Occipital lobe (tissue), 3 donors: ENCODE measurements at places on chromosomes 11 and 22. TPM values are rescaled to one million over a fixed set of nuclear protein-coding genes. Genes with fewer than 3 reads are reported as not detected.

OR8A1 gene
- not detected for total RNA-seq

GUCD1 gene
- total RNA-seq = 48.7 TPM

CARD18 gene
- total RNA-seq = not detected

TMEM121B gene
- 10.0 TPM for total RNA-seq

MAJIN gene
- total RNA-seq = not detected

TPBGL gene
- total RNA-seq = under 0.01 TPM

SNX32 gene
- total RNA-seq = 7.3 TPM

RAB39A gene
- total RNA-seq = 47.7 TPM

APOBEC3B gene
- total RNA-seq = not detected

GLYATL2 gene
- total RNA-seq = 1.2 TPM

OR8B4 gene
- total RNA-seq = not detected

CASP4 gene
- 1.9 TPM for total RNA-seq

RASD2 gene
- total RNA-seq = 1.1 TPM

SAA4 gene
- not detected for total RNA-seq

TESMIN gene
- 0.94 TPM for total RNA-seq

RGL4 gene
- total RNA-seq = not detected

- DNase-seq = no peak
Measured at GRCh38 chr11:124674571-124674970, 867 bp downstream of the SPA17 start.

- no peak for DNase-seq
Measured at GRCh38 chr11:41400819-41401382, 58.6 kb downstream of the LRRC4C start.

- no peak for DNase-seq
Measured at GRCh38 chr22:29146091-29146560, 59.6 kb upstream of the EMID1 start.

DNA sequence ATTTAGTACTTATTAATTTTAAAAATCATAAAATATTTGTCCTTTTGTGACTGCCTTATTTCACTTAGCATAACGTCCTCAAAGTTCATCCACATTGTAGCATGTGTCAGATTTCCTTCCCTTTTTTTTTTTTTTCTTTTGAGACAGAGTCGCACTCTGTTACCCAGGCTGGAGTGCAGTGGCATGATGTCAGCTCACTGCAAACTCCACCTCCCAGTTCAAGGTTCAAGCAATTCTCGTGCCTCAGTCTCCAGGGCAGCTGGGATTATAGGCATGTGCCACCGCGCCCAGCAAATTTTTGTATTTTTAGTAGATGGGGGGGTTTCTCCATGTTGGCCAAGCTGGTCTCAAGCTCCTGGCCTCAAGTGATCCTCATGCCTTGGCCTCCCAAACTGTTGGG lies 10.6 kb downstream of the RAB6A start:
- DNase-seq = no peak

DNA sequence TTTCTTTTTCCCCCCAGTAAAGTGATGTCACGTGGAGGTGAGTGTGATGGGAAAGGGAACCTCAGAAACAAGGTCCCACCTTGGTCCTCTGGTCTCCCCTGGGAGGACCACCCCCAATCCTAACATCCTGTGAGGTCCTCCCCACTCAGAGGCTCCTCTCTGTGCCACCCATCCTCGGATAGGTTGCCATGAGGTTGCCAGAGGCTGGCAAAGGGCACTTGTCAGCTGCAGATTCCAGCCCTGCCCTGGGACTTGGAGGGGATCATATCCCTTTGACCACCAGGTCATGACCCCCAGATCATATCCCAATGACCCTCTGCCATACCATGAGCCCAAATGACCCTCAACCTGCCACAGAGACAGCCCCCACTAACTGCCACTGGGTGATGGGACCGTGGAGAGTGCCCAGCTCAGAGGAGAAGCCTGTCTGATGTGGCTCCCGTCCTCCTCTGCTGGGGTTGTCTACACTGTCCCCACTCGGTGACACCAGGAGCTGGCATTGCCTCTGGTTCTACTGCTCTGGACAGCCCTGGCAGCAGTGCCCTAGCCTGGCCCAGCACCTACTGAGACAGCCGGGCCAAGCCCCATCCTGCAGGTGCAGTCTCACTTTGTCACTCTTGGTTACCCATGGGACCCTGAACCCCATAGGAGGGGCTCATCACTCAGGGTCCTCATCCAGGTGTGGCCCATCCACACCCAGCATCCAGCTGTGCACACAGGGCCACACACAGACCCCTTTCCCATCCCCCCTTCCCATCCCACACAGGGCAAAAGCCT lies 90.2 kb upstream of the KCNQ1OT1 start:
- DNase-seq = no peak

- DNase-seq = no peak
Measured at GRCh38 chr11:7573193-7573557, 59.4 kb downstream of the PPFIBP2 start.

- DNase-seq = no peak
Measured at GRCh38 chr11:66877588-66878385, 20.9 kb downstream of the LRFN4 start.

DNA sequence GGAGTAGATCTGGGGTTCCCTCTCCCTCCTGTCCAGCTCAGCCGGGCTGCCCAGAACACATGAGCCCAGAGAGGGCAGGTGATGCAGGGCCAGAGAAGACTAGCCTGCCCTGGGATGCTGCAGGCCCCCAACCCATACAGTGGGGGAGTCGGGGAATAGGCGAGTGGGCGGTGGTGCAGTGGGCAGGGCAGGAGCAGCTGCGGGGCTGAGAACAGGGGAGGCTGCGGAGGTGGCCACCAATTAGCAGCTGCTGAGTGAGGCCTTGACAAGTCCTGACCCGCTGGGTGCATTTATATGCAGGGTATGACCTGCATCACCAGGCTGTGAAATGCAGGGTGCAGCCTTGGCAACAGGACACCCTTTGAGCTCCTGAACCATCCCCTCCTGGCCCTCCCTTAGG lies 43.1 kb downstream of the NFAM1 start:
- DNase-seq = no peak

DNA sequence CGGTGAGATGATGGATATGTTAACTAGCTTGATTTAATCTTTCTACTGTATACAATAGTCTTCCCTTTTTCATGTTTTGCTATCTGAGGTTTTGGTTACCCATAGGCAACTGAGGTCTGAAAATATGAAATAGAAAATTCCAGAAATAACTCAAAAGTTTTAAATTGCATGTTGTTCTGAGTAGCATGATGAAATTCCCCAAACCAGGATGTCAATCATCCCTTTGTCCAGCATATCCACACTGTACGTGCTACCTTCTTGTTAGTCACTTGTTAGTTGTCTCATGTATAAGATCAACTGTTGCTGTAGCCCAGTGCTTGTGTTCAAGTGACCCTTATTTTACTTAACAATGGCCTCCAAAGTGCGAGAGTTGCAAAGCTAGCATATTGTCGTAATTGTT lies 21.2 kb upstream of the OR10W1 start:
- DNase-seq = no peak

DNA sequence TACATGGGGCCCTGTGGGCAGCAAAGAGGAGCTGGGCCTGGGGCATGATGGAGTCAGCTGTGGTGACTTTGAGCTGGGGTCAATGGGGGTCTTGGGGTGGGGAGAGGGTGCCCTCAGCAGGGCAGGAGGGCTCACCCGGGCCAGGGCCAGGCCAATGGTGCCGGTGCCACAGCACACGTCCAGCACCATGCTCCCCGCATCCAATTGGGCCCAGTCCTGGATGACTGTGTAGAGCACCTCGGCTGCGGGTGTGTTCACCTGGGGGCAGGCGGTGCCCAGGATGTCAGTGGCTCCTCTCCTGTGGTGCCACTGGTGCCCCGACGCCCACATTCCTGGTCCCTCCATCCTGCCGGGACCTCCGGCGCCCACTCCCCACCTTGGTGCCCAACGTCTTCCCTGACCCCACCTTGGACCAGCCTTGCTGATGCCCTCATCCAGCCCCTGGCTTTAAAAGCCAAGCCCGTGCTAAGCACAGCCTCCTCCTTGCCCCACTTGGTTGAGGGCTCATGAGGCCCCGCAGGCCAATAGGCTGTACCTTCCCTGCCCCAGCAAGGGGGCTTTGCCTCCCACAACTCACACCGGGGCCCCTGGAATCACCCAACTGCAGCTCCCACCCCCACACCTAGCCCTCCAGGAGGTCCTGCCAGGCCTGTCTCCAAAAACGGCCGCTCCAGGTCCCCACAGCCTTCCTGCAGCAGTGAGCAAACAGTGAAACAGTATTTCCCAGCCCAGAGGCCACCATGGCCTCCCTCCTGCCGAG lies 2.2 kb upstream of the RANBP1 start:
- DNase-seq = no peak

DNA sequence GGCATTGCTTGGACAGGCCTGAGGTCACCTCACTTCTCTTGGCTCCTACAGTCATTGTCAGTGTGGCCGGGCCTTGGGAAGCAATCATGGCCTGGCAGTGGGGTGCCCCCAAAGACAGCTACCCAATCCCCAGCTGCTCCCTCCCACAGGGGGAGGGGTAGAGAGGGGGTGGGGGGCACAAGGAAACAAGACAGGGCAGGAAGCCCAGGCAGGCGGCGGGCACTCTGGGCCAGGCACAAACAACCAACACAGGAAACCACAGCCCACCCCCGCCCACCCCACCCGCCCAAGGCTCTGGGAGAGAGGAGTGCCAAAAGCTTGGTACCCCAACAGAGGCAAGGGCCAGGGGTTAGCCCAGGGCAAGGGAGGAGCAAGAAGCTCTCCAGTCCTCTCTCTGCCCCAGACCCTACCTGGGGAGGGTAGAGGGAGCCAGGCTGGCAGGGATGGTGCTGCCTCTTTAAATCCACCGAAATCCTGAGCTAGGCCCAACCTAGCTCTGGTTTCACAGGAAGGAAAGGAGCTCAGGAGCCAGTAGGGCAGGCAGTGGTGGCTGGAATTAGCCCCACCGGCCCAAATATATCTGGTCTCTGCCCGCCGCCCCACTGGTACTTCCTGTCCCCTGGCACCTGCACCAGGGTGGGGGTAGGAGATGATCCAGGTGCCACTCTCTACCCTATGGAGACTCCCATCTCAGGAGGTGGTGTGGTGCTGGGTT lies 12.2 kb downstream of the BCL9L start:
- DNase-seq = no peak

DNA sequence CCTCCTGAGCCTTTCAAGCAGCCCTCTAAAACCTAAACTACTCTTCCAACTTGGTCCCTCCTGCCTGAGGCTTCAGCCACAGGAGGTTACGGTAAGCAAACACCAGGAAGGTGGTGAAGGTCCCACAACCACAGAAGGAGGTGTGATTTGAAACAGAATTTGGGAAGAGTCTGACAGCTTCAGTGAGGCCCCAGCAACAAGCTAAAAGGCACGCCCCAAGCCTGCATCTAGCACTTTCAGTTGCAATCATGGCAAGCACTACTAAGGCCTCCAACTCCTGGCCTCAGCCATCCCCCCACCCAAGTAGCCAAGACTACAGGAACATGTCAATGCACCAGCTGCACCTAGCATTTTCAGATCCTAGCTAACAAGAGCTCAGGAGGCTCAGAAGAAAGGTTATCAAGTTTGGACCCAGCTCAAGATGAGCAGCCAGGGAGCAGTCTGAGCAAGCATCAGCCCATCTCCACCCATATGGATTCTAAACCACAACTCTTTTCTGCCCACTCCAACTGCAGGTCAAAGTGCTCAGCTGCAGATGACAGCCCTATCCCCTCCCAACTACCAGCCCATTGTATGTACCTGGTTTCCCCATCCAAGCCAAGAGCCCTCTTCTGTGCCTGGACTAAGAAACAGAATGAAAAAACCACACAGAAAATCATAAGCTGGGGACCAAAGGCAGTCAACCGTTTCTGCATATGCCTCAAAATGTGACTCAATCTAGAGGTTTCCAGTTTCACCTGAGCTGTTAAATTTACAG lies 10.4 kb upstream of the AHNAK start:
- no peak for DNase-seq

- no peak for DNase-seq
Measured at GRCh38 chr11:13140028-13140870, 131.1 kb downstream of the RASSF10 start.

DNA sequence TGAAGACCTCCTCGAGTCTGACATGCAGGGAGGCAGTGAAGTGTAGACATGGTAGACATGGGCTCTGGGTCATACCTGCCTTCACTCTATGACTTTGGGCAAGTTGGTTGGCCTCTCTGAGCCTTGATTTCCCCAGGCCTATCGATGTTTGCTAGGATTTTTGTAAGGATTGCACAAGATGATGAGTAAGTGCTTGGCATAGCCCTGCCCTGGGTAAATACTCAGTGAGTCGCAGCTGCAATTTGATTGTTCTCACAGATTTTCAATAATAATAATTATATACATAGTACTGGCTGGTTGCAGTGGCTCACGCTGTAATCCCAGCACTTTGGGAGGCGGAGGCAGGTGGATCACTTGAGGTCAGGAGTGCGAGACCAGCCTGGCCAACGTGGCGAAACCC lies 18.1 kb downstream of the MCM5 start:
- no peak for DNase-seq

DNA sequence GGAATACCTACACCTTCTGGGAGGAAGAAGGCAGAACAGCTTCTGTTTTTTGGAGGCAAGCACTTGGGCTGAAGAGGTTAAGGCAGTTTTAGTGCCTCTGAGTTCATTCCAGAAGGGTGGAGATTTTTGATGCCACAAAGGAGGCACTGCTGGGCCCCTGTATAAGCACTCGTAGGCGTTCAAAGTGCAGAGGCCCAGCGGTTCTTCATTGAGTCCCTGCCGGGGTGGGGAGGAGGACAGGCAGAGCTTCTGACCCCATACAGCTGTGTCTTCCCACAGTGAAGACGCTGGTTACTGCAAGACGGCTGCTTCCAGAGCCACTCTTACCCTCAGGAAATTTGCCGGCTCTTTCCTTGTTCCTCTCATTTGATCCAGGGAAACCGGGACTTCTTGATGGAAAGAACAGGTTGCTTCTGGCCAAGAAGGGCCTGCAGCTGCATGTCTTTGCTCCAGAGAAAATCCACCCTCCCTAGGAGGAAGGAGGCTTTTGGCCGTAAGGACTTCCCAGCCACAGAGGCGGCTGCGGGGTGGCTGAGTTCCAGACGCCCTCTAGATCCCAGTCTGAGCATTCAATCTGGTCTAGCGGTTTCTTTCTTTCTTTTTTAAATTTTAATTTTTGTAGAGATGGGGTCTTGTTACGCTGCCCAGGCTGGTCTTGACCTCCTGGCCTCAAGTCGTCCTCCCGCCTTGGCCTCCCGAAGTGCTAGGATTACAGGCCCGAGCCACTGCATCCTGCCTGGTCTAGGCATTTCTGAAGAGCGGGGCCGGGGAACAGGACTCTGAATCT lies 9.4 kb downstream of the ADAMTS15 start:
- DNase-seq = no peak

DNA sequence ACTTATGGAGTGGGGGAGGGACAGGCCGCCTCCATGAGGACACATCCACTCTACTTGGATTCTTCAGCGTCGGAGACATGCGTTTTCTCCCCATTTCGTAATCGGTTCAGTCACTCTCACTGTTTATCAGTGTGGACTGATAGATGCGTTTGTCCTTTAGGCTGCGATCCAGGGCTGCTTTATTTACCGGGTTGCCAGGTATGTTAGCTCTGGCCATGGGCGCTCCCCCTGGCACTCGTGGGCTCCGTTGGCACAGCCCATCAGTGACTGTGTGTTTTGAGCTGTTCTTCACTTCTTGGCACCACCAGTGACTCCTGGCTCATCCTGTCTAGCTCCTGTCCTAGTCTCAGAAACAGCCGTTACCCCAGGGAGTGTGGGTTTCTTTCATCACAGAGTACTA lies 1203.3 kb downstream of the BRD1 start:
- no peak for DNase-seq

- no peak for DNase-seq
Measured at GRCh38 chr11:3146612-3147256, 18.4 kb downstream of the OSBPL5 start.

GRCh38 chr11:121132211-121132976 lies 31.4 kb downstream of the TECTA start:
- no peak for DNase-seq
